ENCODE measurements at places on chromosomes 13 and 19.

DNA sequence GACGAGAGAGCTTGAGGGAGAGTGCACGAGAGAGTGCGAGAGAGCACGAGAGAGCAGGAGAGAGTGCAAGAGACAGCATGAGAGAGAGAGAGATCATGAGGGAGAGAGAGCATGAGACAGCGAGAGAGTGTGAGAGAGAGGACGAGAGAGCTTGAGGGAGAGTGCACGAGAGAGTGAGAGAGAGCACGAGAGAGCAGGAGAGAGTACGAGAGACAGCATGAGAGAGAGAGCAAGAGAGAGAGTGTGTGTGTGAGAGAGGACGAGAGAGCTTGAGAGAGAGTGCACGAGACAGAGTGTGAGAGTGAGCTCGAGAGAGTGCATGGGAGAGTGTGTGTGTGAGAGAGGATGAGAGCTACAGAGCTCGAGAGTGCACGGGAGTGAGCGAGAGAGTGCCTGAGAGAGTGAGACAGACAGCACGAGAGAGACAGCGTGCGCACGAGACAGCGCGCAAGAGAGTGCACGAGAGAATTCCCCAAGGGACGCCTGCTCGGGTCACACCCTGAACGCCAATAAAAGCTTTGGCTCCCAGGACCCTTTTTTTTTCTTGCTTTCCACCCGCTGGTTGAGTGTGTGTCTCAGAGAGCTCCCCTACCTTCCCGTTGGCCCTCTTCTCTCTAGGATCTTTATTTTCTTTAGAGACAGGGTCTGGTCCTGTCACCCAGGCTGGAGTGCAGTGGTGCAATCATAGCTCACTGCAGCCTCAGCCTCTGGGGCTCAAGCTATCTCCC, 3.7 kb downstream of the CD70 start:
- DNase-seq = no peak

DNA sequence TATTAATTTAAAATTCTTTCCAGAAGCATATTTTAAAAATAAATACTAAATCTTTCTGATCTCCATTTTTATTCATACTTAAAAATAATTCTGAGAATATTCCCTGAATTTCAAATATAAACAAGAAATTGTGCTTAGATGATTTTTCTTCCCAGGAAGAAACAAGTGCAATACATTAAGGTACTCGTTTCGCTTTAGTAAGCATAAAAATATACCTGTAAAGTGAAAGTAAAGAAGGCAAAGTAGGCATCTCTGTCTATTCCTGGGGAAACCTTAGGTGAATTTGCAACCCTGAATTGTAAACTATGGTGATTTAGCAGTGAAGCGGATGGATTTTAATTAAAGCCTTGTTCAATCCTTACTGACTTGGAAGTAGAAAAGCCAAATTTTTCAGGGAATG, 354.2 kb downstream of the DIAPH3 start:
- DNase-seq = no peak

- DNase-seq = no peak
Measured at GRCh38 chr19:45800070-45800553, 7.5 kb upstream of the DMWD start.

- no peak for DNase-seq
Measured at GRCh38 chr19:17249887-17250548, 4.3 kb upstream of the NR2F6 start.

DNA sequence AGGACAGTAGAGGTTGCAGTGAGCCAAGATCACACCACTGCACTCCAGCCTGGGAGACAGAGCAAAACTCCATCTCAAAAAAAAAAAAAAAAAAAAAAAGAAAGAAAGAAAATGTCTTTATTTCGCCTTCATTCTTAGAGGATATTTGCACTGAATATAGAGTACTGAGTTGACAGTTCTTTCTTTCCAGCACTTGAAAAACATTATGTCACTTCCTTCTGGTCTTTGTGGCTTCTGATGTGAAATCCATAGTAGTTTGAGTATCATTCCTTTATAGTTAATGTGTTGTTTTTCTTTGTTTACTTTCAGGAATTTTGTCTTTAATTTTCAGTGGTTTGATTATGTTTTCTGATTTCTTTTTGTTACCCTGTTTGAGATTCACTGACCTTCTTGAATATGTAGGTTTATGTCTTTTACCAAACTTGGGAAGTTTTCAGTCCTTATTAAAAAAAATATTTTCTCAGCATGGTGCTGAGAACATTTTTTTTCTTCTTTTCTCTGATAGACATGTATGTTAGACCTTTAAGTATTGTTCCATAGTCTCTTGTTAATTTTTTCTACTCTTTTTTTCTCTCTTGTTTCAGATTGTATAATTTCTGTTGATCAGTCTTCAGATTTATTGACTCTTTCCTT, 50.1 kb downstream of the PCCA start:
- no peak for DNase-seq

DNA sequence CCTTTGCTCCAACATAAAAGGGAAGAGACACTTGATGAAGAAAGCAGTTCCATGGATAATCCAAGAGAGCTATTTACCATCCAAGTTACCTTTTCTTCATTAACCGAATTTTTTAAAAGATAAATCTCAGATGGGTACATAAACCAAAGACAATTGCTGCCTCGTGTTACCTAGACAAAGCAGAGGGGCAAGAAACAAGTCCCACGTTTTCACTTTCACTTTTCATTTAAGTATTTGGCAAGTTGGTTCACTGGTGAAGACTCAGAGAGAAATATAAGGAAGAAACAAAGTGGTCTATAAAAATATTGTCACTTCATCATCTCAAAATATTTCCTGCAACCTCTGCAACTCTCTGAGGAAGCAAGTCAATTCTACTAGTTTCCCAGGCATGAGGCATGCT, 446.1 kb downstream of the FGF14 start:
- DNase-seq = no peak

DNA sequence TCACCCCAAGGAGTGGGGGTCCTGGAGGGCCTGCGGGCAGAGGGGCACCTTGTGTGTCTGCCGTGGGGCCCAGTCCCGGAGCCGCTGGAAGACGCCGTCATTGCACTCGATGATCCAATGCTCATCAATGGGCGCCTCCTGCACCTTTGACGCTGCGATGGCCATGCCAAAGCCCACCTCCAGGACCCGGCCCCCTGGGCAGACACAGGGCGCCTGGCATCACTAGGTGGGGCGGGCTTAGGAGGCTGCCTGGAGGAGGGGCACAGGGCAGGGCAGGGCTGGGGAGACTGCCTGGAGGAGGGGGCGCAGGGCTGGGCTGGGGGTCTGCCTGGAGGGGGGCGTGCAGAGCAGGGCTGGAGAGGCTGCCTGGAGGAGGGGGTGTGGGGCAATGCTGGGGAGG, 1.6 kb downstream of the GAMT start:
- no peak for DNase-seq

DNA sequence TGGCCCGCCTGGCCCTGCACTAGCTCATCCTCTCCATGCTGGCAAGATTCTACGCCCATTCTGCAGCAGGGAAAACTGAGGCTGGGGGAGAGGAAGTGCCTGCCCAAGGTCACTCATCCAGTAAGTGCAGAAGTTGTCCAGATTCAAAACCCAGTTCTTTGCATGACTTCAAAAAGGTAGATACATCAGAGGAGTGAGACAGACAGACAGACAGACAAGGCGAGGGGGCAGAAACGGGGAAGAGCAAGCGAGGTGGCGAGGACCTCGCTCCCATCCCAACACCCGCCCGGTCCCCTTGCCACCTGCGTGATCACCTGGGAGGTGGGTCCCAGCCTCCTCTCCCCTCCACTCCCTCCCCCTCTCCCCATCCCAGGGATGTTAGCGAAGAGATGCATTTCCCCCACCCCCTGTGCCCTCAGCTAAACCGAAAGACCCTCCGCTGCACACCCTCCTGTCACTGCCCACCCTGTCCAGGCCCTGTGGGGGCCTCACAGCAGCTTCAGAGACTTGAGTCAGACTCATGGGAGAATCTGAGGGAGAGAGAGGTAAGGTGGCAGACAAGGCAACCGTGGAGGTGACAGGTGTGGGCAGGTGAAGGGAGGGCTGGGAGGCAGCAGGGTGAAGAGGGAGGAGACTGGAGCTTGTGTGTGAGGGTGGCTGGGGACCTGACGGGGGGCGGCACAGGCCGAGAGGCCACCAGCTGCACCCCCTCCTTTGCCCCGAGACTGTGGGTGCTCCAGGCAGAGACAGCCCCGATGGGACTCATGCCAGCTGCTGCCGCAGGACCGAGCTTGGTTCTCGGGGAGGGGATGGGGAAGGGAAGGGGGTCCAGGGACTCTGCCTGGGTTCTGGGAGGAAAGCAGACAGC, 18.9 kb downstream of the LRRC4B start:
- no peak for DNase-seq

GRCh38 chr13:20185366-20186056, 7.2 kb downstream of the GJB2 start:
- no peak for DNase-seq

DNA sequence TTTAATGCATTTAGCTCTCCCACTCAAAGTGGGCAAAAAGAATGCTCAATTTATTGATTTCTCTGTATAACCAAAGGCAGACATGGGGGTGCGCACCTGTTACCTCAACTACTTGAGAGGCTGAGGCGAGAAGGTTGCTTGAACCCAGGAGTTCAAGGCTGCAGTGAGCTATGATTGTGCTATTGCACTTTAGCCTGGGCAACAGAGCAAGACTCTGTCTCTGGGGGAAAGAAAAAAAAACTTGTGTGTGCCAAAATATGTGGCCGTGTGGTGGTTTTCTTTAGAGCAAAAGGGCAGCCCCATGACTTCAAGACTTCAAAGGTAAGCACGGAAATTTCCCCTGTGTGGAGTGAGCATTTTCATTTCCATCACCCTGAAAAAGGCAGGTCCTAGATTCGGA, 81.9 kb downstream of the IPO5 start:
- no peak for DNase-seq

GRCh38 chr13:73173279-73173811, 114.5 kb downstream of the KLF5 start:
- DNase-seq = peak; percentile 51

- no peak for DNase-seq
Measured at GRCh38 chr19:41198559-41198958, 5.5 kb downstream of the CYP2S1 start.

GRCh38 chr13:82062772-82063171, 1721.8 kb upstream of the SPRY2 start:
- no peak for DNase-seq

DNA sequence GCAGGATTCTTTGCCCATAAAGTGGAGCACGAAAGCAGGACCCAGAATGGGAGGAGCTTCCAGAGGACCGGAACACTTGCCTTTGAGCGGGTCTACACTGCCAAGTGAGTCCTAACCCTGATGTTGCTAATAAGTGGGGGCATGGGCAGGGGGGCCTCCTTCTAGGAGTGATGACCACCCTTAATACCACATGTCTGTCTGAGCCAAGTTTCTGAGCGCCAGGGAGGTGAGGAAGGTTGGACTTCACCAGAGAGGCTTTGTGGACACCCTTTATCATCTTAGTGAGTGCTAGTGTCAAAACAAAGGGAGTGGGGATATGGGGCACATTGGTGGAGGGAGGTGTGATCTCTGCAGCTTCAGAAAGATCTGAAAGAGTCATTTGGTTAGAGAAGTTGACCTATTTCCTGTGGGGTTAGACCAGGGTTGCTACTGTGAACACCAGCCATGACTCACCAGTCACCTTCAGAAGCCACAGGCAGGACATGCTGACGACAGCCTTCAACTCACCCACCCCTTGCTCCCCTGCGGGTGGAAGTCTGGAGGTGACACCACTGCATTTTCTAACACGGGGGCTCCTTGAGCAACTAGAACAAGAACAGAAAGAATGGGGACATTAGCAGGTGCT, 8.8 kb downstream of the ALOX5AP start:
- no peak for DNase-seq

- no peak for DNase-seq
Measured at GRCh38 chr13:110486061-110486715, 75.3 kb downstream of the RAB20 start.

DNA sequence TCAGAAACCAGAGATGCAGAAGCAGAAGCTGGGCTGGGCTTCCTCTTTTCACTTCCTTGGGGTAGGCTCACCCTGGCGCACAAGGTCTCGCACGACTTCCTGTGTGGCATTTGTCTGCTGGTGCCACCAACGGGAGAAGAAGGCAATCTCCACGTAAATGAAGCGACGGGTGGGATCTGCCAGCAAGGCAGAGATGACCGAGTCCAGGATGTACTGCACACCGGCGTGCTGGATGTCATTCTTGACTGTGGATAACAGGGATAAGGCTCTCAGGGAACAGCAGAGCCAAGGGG, 1.3 kb downstream of the MAN2B1 start:
- no peak for DNase-seq

GRCh38 chr19:23882493-23882892, 32.2 kb upstream of the ZNF726 start:
- DNase-seq = no peak

- DNase-seq = peak; percentile 26
Measured at GRCh38 chr19:35703343-35703742, 1.0 kb upstream of the ZBTB32 start.

GRCh38 chr19:5676105-5676771, 4.1 kb downstream of the MICOS13 start:
- DNase-seq = no peak

- DNase-seq = no peak
Measured at GRCh38 chr13:21852043-21852442, 181.2 kb downstream of the FGF9 start.

- DNase-seq = no peak
Measured at GRCh38 chr19:38737281-38737865, 6.9 kb downstream of the CAPN12 start.

DNA sequence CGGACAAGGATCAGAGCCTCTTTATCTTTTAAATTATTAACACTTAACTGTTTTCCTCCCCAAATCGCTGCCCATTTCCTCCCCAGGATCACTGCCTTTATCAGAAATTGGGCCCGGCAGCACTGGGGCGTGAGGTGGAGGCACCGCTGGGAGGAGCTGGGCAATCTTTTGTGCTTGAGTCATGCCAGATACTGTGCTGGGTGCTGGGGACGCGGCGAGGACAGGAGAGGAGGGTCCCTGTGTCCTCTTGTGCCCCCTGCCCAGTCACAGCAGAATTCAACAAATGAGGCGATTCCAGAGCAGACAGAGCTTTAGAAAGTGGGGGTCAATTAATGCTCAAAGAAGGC, 347.8 kb downstream of the ZNF536 start:
- no peak for DNase-seq

- DNase-seq = no peak
Measured at GRCh38 chr13:50810998-50811397, 32.5 kb downstream of the DLEU7 start.

DNA sequence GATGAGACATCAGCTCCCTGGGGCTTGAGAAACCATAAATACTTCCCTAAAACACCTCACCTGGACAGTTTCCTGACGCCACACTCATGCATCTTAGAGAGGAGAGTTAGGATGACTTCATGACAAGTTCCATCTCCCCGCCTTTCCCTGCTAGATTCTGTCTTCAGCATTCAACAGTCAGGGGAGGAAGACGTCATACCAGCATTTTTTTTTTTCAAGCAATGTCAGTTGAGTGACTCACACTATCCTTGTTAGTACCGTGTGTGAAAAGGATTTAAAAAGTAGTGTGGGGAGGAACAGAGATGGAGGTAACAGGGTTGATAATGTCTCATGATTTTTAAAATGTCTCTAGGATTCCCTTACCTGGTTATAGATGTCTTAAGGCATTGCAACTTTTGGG, at the start of gene OR7D2:
TSS of gene OR7D2 (plus strand) at position 79 of the 400 bp plus-strand sequence. CDS start 6,803 bp downstream, outside the sequence.
- no peak for DNase-seq

- DNase-seq = no peak
Measured at GRCh38 chr13:94701313-94702180, 10.8 kb downstream of the SOX21 start.

All from NCI-H510A (cell line).